ENCODE measurements at places on chromosomes 2 and 18.

- no peak for DNase-seq
These were observed 8.1 kb downstream of the MRPS5 start for GRCh38 chr2:95113464-95113863.

- DNase-seq, result peak; percentile 11
These were observed 224.5 kb downstream of the UXS1 start for GRCh38 chr2:105969552-105969951.

DNA sequence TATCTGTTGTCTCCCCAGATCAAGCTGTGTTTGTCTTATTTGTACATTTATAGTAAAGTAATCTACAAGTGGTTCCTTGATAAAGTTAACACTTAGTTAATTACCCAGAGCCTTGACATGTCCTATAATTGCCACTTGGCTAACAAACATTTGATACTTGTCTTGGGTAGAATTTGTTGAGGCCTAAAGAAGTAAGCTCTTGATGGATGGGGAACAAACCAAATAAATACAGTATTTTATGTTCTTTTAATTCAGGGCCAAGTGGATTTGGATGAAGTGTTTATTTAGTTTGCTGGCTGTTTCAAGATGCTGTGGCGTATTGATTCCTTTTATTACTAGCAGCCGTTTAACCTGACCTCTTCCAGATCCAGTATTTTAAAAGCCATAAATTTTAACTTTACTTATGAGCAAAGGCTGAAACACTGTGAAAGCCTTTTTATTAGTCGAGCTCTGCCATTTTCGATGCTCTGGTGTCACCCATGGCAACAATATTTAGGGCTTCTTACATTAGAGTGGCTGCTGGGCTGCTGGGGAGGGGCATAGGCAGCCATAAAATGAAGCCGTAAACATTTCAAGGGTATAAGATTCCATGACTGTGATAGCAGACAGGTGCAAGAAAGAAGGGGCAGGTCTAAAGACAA lies 401.6 kb upstream of the NRP2 start:
- DNase-seq, result peak; percentile 43

DNA sequence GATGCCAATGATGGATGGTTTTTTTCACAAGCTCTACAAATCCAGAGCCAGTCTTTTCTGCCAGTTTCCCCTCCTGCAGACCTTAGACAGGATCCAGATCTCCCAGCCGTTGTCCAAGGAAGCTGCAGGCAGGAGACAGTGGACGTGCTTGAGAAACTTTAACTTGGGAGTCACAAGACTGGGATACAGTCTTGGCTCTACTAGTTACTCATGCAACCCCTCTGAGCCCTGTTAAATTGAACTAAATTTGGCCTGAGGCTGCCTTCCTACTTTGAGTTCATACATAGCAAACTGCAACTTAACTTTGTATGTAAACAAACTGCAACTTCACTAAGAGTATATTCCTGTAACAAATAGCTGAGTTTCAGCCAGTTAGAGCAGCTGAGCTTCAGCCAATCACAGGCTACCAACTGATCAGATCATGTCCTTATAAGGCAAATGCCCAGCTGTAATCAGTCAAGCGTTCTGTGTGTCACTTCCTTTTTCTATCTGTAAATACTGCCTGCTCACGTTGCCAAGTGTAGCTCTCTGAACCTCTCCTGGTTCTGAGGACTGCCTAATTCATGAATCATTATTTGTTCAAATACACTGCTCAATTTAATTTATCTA lies 140.9 kb downstream of the CAPN13 start:
- DNase-seq, result peak; percentile 34

DNA sequence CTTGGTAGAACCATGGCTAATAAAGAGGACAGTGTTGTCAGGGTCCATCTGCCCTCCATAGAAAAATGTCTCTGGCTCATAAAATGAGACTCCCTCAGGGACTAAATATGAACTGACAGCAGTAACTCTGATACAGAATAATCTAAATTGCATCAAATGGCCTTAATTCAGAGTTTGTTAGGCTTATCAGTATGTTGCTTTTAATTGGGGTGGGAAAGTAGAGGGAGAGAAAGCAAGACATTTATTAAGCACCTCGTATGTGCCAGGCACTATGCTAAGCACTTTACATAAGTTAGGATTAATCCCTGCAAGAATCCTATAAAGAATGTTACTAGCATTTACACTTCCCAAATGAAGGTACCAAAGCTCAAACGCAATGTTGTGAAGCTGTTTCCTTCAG lies 115.2 kb downstream of the MMADHC start:
- DNase-seq, result no peak

- no peak for DNase-seq
These were observed 22.6 kb downstream of the FER1L5 start for GRCh38 chr2:96665083-96665569.

- DNase-seq, result no peak
These were observed 963.0 kb downstream of the CNTNAP5 start for GRCh38 chr2:124988111-124988510.

DNA sequence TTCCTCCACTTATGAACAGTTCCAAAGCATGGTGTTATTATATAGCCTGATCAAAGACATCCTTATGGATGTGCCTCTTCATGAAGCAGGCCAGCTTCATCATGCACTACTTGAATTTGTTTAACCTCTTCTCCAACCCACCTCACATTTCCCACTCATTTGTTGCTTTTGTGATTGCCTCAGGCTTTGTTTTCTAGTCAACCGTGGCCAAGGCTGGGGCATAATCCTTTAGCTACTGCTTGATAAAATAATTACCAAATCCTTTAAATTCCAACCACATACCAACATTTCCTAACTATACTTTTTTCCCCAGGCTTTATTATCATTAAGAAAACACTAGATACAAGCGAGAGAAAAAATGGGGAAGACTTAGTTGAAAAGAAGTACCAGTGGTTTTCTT lies 39.6 kb upstream of the SCN1A start:
- no peak for DNase-seq

DNA sequence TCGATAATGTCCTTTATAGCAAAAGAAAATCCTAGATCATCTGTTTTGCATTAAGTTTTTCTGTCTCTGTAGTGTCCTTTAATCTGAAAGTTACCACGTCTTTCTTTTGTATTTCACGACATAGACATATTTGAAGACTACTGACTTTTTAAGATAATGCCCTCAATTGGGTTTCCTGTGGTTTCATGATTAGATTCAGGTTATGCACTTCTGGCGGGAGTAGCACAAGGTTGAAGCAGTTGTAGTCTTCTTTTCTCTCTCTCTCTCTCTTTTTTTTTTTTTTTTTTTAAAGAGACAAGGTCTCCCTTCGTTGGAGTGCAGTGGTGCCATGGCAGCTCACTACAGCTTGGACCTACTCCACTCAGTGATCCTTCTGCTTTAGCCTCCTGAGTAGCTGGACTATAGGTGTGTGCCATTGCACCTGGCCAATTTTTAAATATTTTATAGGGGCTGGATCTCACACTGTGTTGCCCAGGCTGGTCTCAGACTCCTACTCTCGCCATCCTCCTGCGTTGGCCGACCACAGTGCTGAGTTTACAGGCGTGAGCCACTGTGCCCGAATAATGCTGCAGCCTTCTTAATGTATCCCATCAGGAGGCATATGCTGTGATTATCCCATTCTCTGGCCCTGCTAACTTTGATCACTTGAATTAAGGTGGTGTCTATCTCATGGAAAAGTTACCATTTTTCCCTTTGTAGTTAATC lies 3.9 kb downstream of the INPP4A start:
- no peak for DNase-seq

- DNase-seq, result no peak
These were observed 25.4 kb upstream of the SLC66A3 start for GRCh38 chr2:11129598-11130449.

GRCh38 chr18:45171679-45172191 lies 443.5 kb upstream of the SLC14A2 start:
- no peak for DNase-seq

DNA sequence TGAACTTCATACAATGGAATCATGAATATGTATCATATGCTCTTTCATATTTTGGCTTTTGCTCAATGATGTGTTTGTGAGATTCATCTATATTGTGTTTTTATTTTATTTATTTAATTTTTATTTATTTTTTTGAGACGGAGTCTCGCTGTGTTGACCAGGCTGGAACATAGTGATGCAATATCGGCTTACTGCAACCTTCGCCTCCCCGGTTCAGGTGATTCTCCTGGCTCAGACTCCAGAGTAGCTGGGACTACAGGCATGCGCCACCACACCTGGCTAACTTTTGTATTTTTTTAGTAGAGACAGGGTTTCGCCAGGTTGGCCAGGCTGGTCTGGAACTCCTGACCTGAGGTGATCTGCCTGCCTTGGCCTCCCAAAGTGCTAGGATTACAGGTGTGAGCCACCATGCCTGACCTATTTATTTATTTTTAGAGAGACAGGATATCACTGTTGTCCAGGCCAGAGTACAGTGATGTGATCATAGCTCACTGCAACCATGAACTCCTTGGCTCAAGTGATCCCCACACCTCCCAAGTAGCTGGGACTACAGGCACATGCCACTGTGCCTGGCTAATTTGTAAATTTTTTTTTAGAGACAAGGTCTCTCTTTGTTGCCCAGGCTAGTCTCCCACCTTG lies 74.5 kb downstream of the TET3 start:
- DNase-seq, result no peak

- DNase-seq, result no peak
These were observed 691.8 kb upstream of the CHAC2 start for GRCh38 chr2:53075760-53076159.

GRCh38 chr2:144267239-144267638 lies 252.7 kb downstream of the ZEB2 start:
- no peak for DNase-seq

DNA sequence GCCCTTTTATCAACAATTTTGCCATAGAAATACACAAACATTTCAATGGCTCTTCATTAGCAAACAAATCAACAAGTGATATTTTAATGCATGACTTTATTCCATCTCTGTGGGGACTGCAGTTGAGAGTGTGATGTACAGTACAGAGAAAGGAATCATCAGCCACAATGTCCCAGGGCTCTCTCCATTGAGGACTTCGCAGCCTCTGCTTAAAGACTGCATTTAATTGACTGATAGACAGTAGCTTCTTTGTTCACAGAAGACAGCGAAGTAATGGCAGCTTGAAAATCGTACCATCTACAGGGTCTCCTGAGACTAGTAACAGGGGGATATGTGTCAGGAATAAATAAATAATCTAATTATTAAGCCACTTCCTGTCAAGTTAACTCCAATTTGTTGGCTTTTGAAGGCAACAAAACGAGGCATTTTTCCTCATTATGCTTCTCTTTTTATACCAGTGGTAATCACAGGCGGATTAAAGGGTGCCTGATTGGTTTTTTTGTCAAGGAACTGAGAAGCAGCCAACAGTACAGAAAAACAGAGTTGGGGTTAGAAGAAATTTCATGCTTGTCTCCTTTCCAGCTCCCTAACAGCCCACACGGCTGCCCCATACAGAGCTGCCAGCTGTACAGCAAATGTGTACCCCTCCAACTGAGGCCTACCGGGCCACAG lies 164.3 kb downstream of the ZNF521 start:
- no peak for DNase-seq

GRCh38 chr2:157174321-157174720 lies 83.2 kb upstream of the GALNT5 start:
- no peak for DNase-seq

DNA sequence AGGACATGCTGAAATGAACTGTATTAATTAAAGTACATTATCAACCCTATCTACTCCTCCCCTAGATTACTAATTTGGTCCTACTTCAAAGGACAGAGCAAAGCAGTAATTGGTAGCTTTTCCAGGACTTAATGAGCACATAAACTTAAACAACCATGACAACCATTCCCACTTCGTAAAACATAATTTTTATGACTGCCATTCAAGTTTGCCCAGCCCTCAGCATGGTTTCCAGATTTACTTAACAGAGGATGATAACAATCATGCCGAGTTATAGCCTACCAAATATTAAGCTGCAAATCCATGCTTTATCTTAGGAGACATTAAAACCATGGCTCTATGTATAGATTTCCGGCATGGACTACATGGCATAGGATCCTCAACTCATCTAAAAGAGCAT lies 401.1 kb upstream of the CHAC2 start:
- DNase-seq, result no peak

- DNase-seq, result no peak
These were observed 80.6 kb downstream of the NRP2 start for GRCh38 chr2:205762881-205763280.

DNA sequence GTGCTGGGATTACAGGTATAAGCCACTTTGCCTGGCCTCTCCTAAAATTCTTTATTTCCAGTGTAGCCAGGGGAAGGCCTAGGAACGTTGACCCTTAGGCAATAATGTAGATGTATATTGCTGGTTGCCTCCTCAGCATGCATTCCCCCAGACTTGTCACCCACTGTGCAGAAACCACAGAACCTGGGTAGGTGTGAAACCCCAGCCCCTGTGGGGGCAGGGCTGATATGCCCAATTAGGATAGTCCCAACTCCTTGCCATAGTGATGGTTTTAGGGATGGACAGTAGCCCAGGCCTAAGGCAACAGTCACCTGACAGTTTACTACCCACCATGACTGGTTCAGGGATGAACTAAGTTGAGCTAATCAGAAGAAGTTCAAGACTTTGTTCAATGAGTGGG lies 57.7 kb downstream of the TMEM247 start:
- DNase-seq, result no peak

- no peak for DNase-seq
These were observed 549.0 kb upstream of the ID2 start for GRCh38 chr2:8132879-8133278.

DNA sequence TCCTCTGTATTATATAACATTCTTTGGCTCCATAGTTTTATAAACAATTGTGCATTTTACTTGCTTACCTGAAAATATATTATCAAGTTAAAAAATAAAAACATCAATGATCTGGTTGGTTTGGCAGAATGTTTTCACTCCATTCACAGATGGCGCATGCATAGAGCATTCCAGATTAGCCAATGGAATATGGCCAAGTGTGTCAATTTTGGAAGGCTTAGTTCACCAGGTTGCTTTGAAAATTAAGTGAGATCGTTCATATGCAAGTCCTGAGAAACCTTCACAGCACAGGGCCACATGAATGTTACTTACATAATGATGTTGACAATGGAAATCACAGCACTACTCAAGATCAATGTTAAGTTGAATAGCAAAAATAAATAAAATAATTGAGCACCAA lies 335.7 kb downstream of the GRB14 start:
- no peak for DNase-seq

DNA sequence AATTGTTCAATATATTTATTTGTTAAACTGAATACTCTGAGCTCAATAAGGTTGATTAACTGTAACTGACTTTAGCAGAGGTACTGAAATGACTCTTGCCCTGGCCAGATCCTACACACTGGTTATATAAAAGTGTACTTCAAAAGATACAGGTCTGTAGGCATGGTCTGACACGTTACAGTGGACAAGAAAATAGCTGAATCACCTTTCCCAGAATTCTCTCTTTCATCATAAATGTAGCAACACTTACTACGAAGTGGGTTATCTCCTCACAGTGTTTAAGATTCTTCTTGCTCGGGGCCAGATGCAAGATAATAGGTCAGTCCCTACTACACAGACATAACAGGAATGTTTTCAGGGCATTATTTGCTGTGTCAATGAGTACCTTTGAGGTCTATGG lies 107.0 kb upstream of the ZC3H15 start:
- no peak for DNase-seq

Measured in NCI-H510A (cell line).